ENCODE measurements at places on chromosomes 2 and 18.

- DNase-seq = no peak
These were observed 61.0 kb downstream of the ERBB4 start for GRCh38 chr2:212477571-212477970.

DNA sequence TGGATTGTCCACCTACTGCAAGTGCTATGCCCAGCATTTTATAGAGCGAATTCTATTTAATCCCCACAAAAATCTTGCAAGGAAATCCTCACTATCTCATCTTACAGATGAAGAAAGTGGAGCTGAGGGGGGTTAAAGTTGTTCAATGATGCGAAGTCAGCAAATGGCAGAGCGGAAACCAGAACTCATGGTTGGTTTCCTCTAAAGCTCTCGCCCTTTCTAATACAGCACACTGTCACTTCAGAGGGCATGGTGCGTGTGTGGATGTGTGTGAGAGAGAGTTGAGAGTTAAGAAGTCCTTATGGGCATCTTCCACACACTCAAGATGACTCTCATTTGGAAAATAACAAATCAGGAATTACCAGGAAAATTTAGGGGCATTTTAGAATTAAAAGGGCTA is 78.4 kb downstream of the TGFA start:
- no peak for DNase-seq

DNA sequence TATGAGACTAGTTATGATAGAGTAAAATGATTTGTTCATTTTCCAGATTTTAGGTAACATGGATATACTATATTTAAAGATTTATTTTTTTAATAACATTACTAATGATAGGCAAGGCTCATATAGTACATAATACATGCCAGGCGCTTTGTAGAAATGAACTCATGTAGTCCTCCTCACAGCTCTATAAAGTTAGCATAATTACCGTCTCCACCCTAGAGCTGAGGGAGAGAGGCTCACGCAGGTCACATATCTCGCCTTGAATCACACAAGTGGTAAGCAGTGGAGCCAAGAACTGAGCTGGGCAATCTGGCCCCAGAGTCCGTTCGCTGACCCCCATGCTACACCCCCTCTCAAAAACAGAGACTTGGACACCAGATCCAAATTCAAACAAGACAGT is 222.5 kb downstream of the FAM210A start:
- DNase-seq = no peak

GRCh38 chr2:231926761-231927565 is 767 bp upstream of the NPPC start:
- DNase-seq = no peak

- DNase-seq = no peak
These were observed 78.8 kb downstream of the ASAP2 start for GRCh38 chr2:9285385-9285920.

DNA sequence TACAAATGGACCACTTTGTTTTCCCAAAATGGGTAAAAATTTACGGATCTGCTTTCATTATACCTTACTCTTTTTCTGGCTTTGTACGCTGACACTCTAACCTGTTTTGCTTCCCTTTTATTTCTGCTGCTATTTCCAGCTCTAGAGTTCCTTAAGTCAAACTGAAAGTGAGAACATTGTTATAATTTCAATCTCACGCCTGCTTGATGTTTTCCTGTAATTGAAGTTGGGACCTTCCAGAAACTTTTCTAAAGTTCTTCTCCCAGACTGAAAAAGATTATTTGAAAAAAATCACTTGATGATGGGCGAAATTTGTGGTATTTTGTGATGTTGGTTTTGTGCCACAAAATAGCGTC is 1.8 kb downstream of the GLS start:
- DNase-seq = peak; percentile 36

GRCh38 chr2:86223140-86223926 is 24.1 kb downstream of the MRPL35 start:
- no peak for DNase-seq

- no peak for DNase-seq
These were observed 440.5 kb upstream of the SMIM21 start for GRCh38 chr18:75868031-75868430.

- DNase-seq = no peak
These were observed 24.7 kb downstream of the IL1B start for GRCh38 chr2:112811841-112812306.

DNA sequence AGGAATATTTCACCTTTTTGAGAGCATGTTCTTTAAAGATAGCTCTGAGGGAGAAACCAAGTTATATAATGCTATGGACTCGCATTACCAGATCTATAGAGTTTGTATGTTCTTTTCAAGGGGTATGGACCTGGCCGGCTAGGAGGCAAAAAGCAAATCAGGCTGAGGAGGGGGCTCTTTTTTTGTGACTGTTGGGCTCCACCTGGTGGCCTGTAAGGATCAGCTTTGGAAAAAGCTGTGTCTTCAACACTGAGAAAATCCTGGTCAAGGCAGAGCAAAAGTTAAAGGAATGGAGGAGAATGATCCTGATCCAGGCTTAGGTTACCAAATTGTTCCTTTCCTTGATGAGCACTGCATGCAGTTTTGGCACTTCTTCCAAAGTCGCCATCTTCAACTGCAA is 180.5 kb downstream of the DIS3L2 start:
- peak; percentile 5 for DNase-seq

DNA sequence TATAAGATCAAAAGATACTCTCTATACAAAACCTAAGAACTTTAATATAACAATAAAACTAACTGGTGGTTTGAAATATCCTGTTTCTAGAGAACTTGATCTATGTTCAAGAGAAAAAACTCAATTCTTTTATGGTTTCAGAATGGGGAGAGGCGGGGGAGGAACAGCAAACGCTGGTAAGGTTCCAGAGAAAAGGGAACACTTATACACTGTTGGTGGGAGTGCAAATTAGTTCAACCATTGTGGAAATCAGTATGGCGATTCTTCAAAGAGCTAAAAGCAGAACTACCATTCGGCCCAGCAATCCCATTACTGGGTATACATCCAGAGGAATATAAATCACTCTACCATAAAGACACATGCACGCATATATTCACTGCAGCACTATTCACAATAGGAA is 17.2 kb downstream of the FAM98A start:
- DNase-seq = no peak

GRCh38 chr2:26588576-26588975 is 52.6 kb downstream of the CIB4 start:
- DNase-seq = no peak

DNA sequence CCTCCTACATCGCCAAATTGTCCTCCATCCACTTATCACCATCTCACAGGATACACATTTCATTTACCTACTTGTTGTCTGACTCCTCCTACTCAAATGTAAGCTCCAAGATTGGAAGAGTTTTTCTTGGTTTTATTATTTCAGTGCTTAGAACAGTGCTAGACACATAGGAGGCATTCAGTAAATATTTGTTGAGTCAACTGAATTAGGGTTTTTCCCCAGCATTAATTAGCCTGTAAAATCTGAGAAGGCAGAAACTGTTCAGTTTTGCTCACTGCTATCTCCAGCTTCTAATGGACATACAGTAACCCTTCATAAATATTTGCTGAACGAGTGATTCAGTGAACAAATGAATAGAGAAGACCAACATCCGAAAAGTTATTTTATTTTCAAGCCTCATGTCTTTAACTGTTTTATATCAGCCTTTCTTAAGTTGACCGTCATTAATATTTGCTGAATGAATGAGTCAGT is 800 bp downstream of the TTC21B start:
- peak; percentile 11 for DNase-seq

- DNase-seq = no peak
These were observed 62.6 kb downstream of the BAZ2B start for GRCh38 chr2:159553727-159554126.

DNA sequence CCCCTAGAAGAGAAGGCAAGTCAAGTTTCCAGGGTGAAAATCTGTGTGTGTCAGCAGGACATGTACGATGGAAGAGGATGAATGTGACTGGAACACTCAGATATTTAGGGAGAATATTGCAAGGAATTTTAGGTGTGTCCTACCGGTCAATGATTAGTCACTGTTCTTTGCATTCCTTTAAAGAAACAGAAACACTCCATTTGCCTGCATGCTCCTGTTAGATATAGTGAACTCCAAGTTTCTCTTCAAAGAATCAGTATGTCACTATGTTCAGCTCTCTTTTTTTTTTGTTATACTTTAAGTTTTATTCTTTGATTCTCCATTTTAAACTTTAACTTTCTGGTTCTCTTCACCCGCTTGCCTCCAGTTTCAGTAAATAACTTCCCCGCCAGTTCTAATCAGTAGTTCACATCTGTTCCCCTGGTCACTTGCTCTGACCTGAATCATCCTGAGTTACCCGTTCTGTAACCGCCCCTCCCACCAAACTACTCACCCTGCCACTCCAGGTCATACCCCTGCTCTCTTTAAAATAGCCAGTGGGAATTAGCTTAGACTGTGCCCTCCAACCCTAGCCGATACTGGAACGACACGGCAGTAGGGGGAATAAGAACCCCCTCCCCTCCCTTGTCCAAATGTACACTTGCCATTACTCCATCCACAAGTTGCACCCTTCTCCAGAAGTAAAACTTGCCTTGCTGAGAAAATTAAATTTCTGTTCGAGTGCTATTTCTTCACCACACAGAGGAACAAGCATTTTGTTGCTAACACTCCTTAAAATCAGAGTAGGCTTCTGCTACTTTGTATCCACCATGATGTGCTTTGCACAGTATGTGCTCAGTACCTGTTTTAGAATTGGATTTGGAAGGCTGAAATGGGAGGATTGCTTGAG is 268.4 kb downstream of the METTL4 start:
- no peak for DNase-seq

DNA sequence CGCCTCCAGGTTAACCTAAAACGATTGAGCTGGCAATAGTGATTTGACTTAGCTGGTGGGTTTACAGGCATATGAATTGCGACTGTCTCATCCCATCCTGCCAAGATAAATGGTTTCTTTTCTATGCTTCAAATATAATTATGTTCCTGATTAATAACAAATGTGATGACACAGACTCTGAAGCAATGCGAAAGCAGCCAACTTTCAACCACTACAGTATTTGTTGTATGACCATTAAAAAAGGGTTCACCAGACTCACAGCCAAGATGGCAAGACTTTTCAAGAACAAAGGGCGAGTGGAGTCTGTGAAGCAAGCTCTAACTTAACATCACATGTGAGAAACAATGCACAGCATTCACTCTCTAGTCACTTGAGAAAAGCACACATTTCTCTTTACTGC is 186.6 kb downstream of the PID1 start:
- no peak for DNase-seq

DNA sequence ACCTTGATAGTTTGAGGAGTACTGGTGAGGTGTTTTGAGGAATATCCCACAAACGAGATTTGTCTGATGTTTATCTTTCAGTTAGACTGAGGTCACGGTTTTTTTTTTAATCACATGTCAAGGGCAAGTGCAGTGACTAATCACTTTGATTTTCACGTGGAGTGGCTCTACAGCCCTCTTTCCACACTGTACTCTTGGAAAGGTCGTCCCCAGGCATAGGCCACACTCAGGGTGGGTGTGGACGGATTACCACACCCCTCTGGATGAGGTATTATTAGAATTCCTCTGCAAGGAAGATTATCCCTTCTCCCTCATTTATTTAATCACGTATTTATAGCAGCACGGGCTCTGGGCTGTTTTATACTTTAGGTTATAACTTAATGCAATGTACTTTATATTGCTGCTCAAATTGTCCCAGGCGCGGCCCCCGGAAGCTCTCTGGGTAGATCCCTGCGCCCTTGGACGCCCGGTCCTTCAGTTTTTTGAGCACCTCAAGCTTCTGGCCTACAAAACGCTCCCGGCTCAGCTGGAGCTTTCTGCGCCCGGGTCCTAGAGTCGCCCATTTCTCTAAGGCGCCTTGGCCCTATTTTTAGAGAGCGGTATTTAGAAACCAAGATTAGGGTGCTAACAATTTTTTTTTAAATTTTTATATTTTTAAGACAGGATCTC is 515 bp upstream of the PLEKHB2 start:
- DNase-seq = peak; percentile 90

GRCh38 chr2:217929272-217929671 is 73.5 kb downstream of the TNS1 start:
- DNase-seq = no peak

DNA sequence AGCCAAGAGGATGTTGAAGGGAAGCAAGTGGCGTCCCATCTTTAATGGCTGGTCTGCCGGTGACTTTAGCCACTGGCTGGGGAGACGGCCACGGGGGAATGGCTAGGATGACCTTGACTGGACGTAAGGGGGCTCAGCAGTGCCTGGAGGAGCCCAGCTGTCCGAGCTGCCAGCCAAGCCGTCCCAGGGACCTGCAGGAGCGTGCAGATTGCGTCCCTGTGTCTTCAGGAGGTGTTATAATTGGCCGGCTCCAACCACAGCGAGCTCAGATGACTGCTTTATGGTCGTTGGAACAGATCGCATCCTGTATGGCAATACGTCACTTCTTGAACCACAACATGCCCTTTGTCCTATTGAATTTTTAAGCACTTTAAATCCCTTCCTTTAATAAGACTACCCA is 204.6 kb downstream of the EIPR1 start:
- DNase-seq = no peak

GRCh38 chr2:236511266-236511665 is 58.4 kb upstream of the ACKR3 start:
- DNase-seq = no peak

- no peak for DNase-seq
These were observed 6.2 kb downstream of the PKDCC start for GRCh38 chr2:42053791-42054701.

GRCh38 chr2:234258562-234259141 is 208.2 kb downstream of the SPP2 start:
- no peak for DNase-seq

GRCh38 chr2:36672199-36672598 is 24.3 kb upstream of the VIT start:
- DNase-seq = no peak

- no peak for DNase-seq
These were observed 9.4 kb upstream of the RAPGEF4 start for GRCh38 chr2:172726172-172726735.

DNA sequence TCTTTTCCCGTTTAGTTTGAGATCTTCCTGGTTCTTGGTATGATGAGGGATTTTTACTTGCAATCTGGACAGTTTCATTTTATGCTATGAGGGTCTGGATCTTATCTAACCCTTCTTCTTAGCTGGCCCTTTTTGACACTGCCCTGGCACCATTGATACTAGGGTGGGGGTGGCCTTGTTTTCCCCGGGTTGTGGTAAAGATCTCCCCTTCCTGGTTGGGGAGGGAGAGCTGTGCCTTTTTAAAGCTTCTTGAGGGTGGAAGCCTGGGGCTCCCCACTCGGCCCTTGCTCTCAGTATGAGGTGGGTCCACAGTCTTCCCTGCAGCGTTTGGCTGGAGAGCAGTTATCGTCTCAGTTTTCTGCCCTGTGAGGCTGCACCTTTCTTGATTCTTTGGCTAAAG is 66.1 kb downstream of the ASB1 start:
- no peak for DNase-seq

Data from NCI-H1417 (cell line).